ENCODE measurements at places on chromosomes 12 and 14. TPM values are rescaled to one million over a fixed set of nuclear protein-coding genes. Genes with fewer than 3 reads are reported as not detected.

DNA sequence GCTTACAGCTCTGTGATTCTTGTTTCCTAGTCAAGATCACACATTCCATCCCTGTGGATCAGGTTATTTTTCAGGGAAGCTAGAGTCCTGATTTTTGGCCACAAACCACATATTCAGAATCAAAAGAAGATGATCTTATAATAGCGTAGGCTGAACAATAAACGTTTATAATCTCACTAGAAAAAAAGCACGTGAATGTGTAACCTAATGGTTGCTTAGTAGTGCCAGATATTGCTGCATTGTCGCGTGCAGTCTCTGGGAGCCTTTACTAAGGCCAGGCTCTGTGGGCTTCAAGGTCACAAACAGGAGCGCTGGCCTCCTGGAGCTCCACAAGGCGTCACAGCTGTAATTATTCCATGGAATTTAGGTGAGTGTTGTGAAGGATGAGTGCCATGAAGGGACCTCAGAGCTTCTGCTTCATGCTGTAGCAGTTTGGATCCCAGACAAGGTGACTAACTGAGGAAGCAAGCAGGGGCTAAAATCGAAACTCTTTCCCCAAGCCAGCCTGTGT, 17.4 kb downstream of the CDKN1B start:
- H3K27me3 ChIP-seq, result no peaks in the 10 kb centered on the region
- peaks cover 29% of the 10 kb centered on the region for H3K4me1 ChIP-seq
- H3K36me3 ChIP-seq, result peaks cover 1% of the 10 kb centered on the region
- no peak for DNase-seq
- no peak overlapping the region for H3K4me3 ChIP-seq

DNA sequence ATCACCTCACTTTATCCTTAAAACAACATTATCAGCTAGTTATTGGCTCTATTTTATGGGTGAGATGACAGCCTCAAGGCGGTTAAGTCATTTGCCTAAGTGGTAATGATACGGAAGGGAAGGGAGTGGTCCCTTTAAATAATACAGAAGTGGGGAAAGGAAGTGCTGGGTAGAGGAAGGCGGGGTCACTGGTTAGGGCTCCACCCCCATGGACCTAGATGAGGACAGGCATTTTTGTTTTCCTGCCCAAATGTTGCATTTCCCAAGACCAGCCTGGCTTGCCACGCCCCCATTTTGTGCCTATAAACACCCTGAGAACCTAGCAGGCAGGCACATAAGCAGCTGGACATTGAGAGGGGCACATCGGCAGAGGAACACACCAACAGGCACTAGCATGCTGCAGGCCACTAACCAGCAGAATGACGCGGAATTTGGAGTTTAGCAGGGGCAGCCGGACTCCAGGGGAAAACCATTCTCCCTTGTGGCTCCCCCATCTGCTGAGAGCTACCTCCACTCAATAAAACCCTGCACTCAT, 100.9 kb downstream of the EPS8 start:
- no peak overlapping the region for H3K4me3 ChIP-seq
- H3K27me3 ChIP-seq, result no peaks in the 10 kb centered on the region
- DNase-seq, result no peak
- no peaks in the 10 kb centered on the region for H3K36me3 ChIP-seq

DNA sequence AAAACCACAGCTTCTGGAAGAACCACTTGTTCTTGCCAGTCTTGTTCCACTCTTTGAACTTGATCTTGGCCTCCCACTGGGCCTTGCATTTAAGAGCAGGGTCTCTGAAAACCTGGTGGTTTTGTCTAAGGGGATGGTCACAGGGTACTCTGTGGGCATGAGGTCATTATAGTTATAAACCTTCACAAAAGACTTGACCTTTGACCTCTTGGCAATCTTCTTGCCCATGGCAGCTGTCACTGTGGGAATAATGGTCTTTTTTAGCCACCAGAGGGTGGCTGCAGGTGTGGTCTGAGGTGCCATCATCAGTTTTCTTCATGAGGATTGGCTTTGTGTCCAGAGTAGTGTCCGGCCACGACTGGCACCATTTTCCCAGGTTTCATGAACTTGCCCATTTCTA, 9.1 kb downstream of the ATP6V0A2 start:
- H3K4me3 ChIP-seq, result no peak overlapping the region
- DNase-seq, result no peak
- no peak overlapping the region for H3K27ac ChIP-seq
- H3K36me3 ChIP-seq, result peaks cover 11% of the 10 kb centered on the region
- peaks cover 28% of the 10 kb centered on the region for H3K4me1 ChIP-seq

DNA sequence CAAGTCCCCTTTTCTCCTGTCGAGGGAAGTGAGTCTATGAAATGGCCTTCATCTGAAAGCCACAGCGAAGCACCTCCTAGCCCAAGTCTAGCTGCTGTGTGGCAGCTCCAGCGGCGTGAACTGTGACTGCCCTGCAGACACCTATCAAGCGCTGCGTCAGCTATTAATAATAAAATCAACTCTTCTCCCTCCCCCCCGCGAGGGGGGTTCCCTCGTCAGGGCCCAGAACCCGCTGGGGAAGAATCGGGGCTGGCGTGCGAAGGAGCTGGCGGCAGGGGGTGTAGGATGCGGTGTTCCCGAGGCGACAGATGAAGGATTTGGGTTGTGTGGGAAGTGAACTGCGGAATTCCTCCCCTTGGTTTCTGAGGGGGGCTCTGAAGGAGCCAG, 662 bp upstream of the ATP2A2 start:
- peak; percentile 69 for DNase-seq
- peaks cover 31% of the 10 kb centered on the region for H3K36me3 ChIP-seq
- peak overlapping the region; percentile 82 for H3K4me3 ChIP-seq
- peak overlapping the region; percentile 74 for H3K27ac ChIP-seq

DNA sequence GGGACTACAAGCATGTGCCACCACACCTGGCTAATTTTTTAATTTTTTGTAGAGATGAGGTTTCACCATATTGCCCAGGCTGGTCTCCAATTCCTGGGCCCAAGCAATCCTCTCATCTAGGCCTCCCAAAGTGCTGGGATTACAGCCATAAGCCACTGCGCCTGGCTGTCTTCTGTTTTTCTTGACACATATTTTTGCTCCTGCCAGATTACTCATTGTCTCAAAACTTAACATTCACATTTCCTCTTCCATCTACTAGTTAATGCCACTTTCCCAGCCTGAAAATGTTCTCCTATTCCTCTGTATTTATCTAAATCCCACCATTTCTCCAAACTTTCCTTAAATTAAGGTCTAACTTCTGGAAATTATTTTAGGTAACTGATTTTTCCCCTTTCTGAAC, 36.2 kb upstream of the KCNH3 start:
- no peaks in the 10 kb centered on the region for H3K36me3 ChIP-seq
- no peaks in the 10 kb centered on the region for H3K27me3 ChIP-seq
- H3K27ac ChIP-seq, result no peak overlapping the region
- DNase-seq, result no peak
- no peak overlapping the region for H3K4me3 ChIP-seq

GRCh38 chr12:124565656-124566160, 1.7 kb downstream of the NCOR2 start:
- no peak overlapping the region for H3K27ac ChIP-seq
- no peaks in the 10 kb centered on the region for H3K27me3 ChIP-seq
- no peak for DNase-seq
- H3K36me3 ChIP-seq, result no peaks in the 10 kb centered on the region

DNA sequence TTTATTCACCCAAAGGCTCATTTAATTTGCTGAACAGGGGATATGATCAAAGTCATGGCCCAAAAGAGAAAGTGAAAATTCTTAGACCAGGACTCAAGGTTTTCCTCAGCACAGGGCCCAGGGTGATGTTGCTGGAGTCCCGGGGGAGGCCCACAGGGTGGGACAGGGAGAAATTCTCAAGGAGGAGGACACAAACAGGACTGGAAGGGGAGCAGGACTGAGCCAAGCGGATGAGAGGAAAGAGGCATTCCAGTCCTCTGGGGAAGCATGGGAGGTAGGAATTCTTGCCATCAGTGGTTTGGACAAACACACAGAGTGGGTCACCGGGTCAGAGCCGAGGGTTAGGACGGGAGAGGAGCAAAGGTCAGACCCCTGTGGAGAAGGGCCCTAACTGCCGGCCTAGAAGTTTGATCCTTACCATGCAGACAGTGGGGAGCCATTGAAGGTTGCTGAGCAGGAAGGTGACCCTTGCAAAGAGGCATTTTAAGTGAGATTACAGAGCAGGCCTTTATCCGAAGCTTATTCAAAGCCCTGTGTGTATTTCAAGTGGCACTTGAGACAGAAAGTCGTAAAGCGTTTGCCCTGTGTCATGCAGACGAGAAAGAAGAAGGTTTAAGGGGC, 68.4 kb upstream of the PTGR2 start:
- DNase-seq, result no peak
- no peaks in the 10 kb centered on the region for H3K27me3 ChIP-seq
- no peaks in the 10 kb centered on the region for H3K36me3 ChIP-seq
- no peak overlapping the region for H3K27ac ChIP-seq
- H3K4me1 ChIP-seq, result peaks cover 54% of the 10 kb centered on the region

DNA sequence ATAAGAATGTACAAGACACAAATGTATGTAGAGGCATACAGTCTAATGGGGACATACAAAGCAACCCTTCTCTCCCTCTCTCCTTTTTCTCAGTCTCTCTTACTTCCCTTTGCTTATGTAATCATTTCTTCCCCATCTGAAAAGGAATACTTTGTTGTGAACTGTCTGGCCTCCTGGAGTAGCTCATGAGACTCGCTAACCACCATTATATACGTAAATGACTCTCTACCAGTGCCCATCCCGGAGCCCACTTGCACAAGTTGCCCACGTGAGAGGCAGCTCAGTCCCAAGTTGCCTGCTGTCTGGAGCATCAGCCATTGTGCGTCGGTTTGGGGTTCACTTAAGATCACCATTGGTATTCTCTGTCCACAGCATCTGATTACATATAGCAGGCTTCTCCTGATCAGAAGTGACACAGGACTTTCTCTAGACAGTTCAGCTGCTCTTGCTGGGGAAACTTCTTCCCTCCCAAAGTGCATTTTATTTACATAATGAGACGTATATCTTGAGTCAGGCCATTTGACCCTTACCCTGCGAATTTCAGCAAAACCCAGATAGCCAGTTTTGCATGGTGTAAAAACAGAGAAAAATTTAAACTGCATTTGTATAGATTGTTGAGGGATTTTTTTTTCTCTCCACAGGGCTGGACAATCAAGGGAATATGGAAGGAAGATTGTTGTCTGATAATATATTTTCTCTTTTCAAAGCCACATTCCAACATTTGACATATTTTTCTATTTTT, 220.7 kb upstream of the EGLN3 start:
- H3K36me3 ChIP-seq, result no peaks in the 10 kb centered on the region
- H3K27me3 ChIP-seq, result peaks cover 2% of the 10 kb centered on the region
- H3K4me1 ChIP-seq, result no peaks in the 10 kb centered on the region
- H3K4me3 ChIP-seq, result no peak overlapping the region
- DNase-seq, result no peak

DNA sequence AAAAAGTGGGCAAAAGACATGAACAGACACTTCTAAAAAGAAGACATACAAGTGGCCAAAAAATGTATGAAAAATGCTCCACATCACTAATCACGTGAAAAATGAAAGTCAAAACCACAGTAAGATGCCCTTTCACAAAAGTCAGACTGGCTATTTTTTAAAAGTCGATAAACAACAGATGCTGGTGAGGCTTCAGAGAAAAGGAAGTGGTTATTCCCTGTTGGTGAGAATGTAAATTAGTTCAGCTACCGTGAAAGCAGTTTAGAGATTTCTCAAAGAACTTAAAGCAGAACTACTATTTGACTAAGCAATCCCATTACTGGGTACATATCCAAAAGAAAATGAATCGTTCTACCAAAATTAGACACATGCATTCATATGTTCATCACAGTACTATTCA, 237.0 kb downstream of the KIF21A start:
- no peak overlapping the region for H3K27ac ChIP-seq
- no peak for DNase-seq
- H3K4me3 ChIP-seq, result no peak overlapping the region
- no peaks in the 10 kb centered on the region for H3K27me3 ChIP-seq

- H3K4me1 ChIP-seq, result no peaks in the 10 kb centered on the region
- no peak overlapping the region for H3K27ac ChIP-seq
- no peaks in the 10 kb centered on the region for H3K36me3 ChIP-seq
- H3K4me3 ChIP-seq, result no peak overlapping the region
Measured at GRCh38 chr12:97685360-97685759, 222.8 kb downstream of the RMST start.

DNA sequence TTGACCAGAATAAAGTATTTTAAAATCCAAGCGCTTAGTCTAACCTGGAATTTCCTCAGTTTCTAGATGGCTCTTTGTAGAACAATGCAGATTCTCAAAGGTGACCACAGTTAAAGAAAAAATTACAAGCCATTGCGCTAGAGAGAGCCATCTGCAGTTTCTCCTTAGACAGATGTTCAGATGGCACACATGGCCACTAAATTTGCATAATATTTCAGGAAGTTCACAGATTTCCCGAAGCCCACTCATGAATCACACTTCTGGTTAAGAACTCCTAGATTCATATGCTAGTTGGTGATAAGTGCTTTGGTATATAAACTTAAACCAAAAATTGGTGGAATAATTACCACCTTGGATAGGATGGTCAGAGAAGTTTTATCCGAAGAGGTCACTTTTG, 749 bp downstream of the AKAP3 start:
- DNase-seq, result no peak
- H3K36me3 ChIP-seq, result peaks cover 2% of the 10 kb centered on the region
- H3K27ac ChIP-seq, result peak overlapping the region; percentile 83
- H3K4me1 ChIP-seq, result peaks cover 40% of the 10 kb centered on the region

DNA sequence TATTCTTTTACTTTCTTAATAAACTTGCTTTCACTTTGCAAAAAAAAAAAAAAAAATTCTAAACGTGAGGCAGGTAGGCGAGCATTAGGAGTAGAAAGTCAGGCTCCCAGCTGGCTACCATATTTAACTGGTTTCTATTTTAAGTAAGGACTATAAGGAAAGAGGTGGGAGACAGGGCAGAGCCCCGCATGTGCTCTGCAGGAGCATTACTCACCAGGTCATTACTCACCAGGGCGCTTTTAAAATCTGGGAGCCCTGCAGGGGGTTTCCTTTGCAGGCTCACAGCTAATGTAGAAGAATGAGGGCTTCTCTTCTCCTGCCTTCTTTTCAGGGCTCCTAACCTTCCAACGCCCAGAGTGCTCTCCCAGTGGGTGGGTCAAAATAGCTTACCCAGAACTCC, 14.0 kb upstream of the DPF3 start:
- H3K4me1 ChIP-seq, result no peaks in the 10 kb centered on the region
- peak; percentile 26 for DNase-seq
- H3K36me3 ChIP-seq, result no peaks in the 10 kb centered on the region
- H3K27me3 ChIP-seq, result peaks cover 6% of the 10 kb centered on the region
- no peak overlapping the region for H3K27ac ChIP-seq

- DNase-seq, result no peak
- H3K27me3 ChIP-seq, result no peaks in the 10 kb centered on the region
- H3K4me3 ChIP-seq, result no peak overlapping the region
- H3K4me1 ChIP-seq, result no peaks in the 10 kb centered on the region
Measured at GRCh38 chr14:66383257-66383656, 102.9 kb upstream of the CCDC196 start.

Gene SIX6
- total RNA-seq, result not detected

Gene CLEC12A
- not detected for total RNA-seq

Gene GPX2
- not detected for total RNA-seq

Gene SMCO2
- total RNA-seq, result 0.19 TPM

All from activated naive CD4-positive, alpha-beta T cell treated with anti-CD3 and anti-CD28 coated beads for 36 hours (primary cell).